ENCODE measurements at places on chromosomes 2 and 18.

DNA sequence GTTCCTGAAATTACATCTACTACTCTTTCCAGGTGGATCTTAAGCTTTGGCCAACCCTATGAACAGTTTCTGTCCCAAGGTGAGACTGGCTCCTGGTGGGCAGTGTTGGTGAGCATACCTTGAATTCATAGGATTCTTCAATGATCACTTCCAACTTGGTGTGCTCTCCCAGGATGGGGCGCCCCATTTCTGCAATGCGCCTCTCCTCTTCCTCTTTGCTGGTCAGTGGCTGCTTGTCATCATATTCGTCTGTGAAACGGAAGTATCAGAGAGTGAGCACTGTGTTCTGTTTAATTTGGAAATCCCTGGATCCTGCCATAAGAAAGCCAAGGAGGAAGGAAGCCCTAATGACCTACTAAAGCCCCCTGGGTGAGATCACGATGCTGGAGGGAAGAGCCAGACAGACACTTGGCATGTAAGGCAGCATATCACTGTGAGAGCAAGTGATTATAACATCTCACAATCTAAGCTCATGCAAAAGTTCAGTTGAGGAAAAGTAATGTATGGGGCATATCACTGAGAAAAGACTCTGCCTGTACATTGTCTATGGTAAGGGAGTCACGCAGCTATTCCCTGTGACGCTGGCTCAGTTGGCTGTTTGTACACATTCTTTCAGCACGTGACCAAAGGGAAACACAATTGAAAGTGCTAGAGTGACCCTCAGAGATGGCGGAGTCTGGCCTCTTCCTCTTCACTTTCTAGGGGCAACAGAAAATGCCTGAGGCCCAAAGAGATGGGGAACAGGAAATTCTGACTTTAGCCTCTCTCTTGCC lies 287.0 kb downstream of the SLC8A1 start:
- DNase-seq: no peak

- DNase-seq: no peak
Observed at GRCh38 chr2:200422071-200422470, 87.8 kb downstream of the KCTD18 start.

DNA sequence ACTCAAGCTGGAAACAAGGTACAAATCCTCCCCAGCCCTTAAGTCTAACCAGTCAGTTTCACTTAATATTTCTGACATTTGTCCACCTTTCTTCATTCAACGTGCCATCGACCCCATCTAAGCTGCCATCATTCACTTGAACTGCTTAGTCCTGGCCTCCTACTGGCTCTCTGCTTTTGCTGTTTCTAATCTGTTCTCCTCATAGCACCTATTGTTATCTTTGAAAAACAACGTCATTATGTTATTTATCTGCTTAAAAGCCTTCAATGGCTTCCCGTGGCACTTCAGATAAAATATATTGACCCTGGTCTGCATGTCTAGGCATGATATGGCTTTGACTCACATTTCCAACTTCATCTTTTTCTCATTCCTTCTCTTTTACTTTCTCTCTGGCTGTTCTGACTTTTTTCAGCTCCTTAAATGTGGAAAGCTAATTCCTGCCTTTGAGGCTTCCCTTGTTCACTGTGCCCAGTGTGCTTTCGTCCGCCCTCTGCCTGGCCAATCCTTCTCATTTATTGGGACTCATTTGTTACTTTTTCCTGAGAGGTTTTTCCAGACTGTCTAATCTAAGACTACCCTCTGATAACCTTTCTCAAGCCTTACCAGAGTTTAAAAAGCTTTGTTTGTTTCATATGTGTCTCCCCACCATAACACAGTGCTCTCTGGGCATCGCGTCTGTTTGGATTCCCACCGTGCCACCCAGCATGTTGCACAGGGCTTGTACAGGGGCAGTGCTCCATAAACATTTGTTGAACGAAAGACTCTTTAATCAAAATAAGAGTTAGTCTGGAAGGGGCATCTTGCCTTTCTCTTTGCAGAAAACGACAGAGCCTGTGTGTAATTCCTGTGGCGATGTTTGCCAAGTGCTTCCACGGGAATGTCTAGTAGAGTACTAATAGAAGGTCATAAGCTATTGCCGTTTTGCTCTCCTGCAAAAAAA lies 183.9 kb downstream of the FMNL2 start:
- DNase-seq: no peak

- no peak for DNase-seq
Observed at GRCh38 chr2:233408366-233409285, 54.3 kb downstream of the DGKD start.
